Cardiac atrium fibroblast (primary cell): ENCODE measurements at places on chromosomes 4 and X. TPM values are rescaled to one million over a fixed set of nuclear protein-coding genes. Genes with fewer than 3 reads are reported as not detected.

The XPNPEP2 gene
- 5.5 and 6.3 TPM in 2 replicates for total RNA-seq

The EDA gene
- 3.4 and 4.2 TPM in 2 replicates for total RNA-seq

The SSX1 gene
- total RNA-seq = not detected in 2 replicates

The FRMD7 gene
- total RNA-seq = not detected in 2 replicates

The FGF2 gene
- total RNA-seq = 34.1 and 60.1 TPM in 2 replicates

The MAGEC3 gene
- total RNA-seq = not detected in 2 replicates

The NUDT10 gene
- 0.18 and 0.32 TPM in 2 replicates for total RNA-seq

The CFI gene
- 3.2 and 10.7 TPM in 2 replicates for total RNA-seq

The CLDN22 gene
- total RNA-seq = not detected in 2 replicates

The HSFX1 gene
- 0.54 TPM in 1 of 2 replicates, not detected in the other for total RNA-seq

The PRR27 gene
- not detected in 2 replicates for total RNA-seq

The MAGEB16 gene
- not detected in 2 replicates for total RNA-seq

The IDH3G gene
- total RNA-seq = 74.0 and 81.8 TPM in 2 replicates

The TCEAL2 gene
- total RNA-seq = not detected in 2 replicates

The SFRP2 gene
- not detected in 2 replicates for total RNA-seq

The NR3C2 gene
- total RNA-seq = under 0.01 and 2.1 TPM in 2 replicates

The SERTM2 gene
- not detected in 2 replicates for total RNA-seq

The FAM53A gene
- 2.0 and 16.4 TPM in 2 replicates for total RNA-seq

The CHIC2 gene
- total RNA-seq = 72.0 and 97.4 TPM in 2 replicates

The RASL11B gene
- 0.36 TPM in 1 of 2 replicates, not detected in the other for total RNA-seq

The GLRA2 gene
- total RNA-seq = not detected in 2 replicates

The RAB33A gene
- total RNA-seq = 0.54 and 0.65 TPM in 2 replicates

The SYNPO2 gene
- 4.2 and 11.2 TPM in 2 replicates for total RNA-seq

The SSX2B gene
- total RNA-seq = not detected in 2 replicates

The IQCM gene
- not detected in 2 replicates for total RNA-seq

The IL1RAPL2 gene
- total RNA-seq = 0.36 TPM in 1 of 2 replicates, not detected in the other

The ARMCX6 gene
- total RNA-seq = 10.8 and 38.4 TPM in 2 replicates

The IL3RA gene
- 1.6 TPM in 1 of 2 replicates, not detected in the other for total RNA-seq

The MBNL3 gene
- 5.2 and 7.0 TPM in 2 replicates for total RNA-seq

The REELD1 gene
- total RNA-seq = not detected in 2 replicates

The JAKMIP1 gene
- 0.18 and 0.97 TPM in 2 replicates for total RNA-seq

The P2RY8 gene
- not detected in 2 replicates for total RNA-seq

The POU3F4 gene
- total RNA-seq = not detected in 2 replicates

The PALLD gene
- total RNA-seq = 18.4 and 43.1 TPM in 2 replicates
